ENCODE measurements at places on chromosomes 11 and 22.

GRCh38 chr11:130145975-130146776 lies 13.4 kb upstream of the ST14 start:
- peak; percentile 56 for DNase-seq

DNA sequence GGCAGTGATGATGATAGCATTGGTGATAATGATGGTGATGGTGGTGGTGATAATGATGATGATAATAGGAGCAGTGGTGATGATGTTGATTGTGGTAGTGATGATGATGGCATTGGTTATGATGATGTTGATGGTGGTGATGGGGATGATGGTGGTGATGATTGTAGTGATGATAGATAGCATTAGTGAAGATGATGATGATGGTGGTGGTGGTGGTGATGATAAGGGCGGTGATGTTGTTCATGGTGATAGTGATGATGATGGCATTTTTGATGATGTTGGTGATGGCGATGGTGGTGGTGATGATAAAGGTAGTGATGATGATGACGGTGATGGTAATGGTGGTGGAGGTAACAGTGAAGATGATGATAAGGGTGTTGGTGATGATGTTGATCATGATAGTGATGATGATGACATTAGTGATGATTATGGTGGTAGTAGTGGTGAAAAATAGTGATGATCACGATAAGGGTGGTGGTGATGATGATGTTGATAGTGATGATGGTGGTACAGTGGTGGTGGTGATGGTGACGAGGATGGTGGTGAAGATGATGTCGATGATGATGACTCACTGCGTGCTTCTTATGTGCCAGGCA lies 93.0 kb downstream of the MPPED1 start:
- DNase-seq, result no peak

GRCh38 chr11:34836958-34837856 lies 79.0 kb downstream of the APIP start:
- DNase-seq, result peak; percentile 52

- no peak for DNase-seq
Measured at GRCh38 chr11:45576461-45577215, 88.8 kb downstream of the CHST1 start.

GRCh38 chr22:34414467-34415440 lies 494.5 kb upstream of the LARGE1 start:
- DNase-seq, result peak; percentile 62

GRCh38 chr11:13962562-13963168 lies at the start of gene SPON1:
Gene SPON1 (plus strand): TSS chr11:13962723. CDS start chr11:13962905, 182 bp downstream.
- DNase-seq, result no peak

GRCh38 chr11:119787074-119787461 lies 58.1 kb upstream of the NECTIN1 start:
- DNase-seq, result no peak

GRCh38 chr11:65853246-65853979 lies 4.6 kb downstream of the CFL1 start:
- no peak for DNase-seq

DNA sequence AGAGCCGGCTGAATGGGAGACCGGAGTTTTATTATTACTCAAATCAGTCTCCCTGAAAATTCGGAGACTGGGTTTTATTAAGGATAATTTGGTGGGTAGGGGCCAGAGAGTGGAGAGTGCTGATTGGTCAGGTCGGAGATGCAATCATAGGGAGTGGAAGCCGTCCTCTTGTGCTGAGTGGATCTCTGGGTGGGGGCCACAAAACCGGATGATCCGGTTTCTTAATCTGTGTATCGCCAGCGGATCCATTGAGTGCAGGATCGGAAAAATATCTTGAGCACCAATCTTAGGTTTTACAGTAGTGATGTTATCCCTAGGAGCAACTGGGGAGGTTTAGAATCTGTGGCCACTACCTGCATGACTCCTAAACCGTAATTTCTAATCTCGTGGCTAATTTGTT lies 886 bp upstream of the NIPSNAP1 start:
- no peak for DNase-seq

- DNase-seq, result no peak
Measured at GRCh38 chr11:116710001-116710674, 62.6 kb downstream of the BUD13 start.

- no peak for DNase-seq
Measured at GRCh38 chr11:26326793-26327400, 5.0 kb upstream of the ANO3 start.

DNA sequence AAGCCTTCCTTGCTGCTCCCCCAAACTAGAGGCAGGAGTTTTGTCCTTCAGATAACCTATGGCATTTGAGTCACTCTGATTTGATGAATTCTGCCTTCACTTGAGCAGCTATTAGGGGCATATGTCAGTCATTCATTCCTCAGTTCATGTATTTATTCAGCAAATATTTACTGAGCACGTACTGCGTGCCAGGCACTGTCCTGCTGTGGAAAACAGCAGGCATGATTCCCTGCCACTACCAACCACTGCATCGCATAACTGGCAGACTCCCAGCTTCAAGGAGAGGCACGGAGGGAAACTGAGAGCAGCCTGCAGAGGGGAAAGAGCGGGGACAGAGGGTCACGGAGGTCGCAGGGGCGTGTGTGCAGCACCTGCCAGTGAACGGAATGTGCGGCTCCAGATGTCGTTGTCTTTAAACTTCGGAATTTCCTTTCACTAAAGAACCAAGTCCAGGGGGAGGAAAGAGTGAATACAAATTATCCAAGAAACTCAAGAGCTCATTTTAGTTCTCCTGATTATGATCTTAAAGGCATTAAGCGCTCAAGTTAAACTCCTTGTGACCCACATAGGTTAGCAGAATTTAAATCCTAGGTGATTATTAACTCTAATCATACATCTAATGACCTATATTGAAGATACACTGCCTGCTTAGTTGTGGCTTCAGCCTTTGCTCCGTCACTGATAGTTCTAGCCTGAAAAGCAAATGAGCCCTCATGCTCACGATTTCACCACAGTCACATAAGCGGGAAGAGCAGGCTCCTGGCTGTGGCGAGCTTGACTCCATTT lies 12.6 kb downstream of the PPARA start:
- DNase-seq, result no peak

GRCh38 chr11:129023968-129024676 lies 81.5 kb upstream of the TP53AIP1 start:
- no peak for DNase-seq

DNA sequence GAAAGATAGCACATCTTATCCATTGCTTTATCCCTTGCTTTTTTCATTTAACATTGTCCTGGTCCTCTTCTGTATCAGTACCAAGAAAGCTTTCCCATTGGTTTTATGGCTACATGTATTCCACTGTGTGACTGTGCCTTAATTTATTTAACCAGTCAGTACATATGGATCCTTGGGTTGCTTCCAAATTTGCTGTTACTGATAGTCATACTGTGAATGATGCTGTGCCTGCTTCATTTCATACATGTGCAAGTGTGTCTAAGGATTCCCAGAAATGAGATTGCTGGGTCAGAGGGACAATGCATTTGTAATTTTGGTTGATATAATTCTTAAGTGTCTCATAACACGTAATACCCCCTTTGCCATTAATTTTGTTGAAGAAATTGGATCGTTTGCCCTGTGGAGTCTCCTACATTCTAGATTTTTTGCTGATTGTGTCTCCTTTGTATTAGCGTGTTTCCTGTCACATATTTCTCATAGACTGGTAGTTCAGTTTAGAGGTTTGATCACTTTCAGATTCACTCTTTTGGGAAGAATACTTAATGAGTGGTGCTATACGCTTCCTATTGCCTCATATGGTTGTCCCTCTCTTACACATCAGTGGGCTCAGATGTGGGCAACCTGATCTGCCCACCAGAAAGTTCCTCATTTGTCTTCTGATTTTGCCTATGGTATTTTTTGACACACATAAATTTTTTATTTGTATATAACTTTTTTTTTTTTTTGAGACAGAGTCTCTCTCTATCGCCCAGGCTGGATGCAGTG lies 35.3 kb downstream of the MYBPC3 start:
- DNase-seq, result no peak

DNA sequence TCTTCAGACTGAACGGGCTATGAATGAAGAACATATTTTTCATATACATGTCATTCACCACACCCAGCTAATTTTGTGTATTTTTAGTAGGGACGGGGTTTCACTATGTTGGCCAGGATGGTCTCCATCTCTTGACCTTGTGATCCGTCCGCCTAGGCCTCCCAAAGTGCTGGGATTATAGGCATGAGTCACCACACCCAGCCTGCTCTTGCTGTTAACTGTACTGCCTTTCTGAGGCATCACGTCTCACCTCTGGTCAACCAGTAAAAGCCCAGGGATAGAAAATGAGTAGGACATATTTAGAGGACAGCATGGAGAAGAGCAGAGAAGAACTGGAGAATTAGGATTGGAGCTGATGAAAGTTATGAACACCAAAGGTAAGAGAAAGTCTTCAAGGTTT lies 55.6 kb downstream of the APOL3 start:
- DNase-seq, result no peak

GRCh38 chr22:28063656-28064055 lies 144.6 kb upstream of the PITPNB start:
- no peak for DNase-seq

DNA sequence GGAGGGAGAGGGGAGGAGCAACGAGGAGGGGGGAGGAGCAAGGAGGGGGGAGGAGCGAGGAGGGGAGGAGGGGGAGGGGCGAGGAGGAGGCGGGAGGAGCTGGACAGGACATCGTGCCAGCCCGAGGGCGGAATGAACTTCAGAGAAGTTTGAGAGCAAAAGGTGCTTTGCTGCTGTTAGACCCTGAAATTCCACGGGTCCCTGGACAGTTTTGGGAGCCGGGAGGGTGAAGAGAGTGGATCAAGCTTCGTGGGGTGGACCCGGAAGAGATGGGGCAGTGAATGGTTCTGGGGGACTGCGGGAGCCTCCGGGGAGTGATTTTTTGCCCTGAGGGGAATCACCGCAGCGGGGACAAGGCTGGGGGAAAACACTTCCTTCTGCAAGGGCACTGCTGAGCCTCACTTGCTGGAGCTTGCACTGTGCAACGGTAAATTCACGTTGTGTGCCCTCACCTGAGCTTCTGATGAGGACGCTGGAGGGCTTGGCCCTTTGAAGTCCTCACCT lies 10.7 kb upstream of the NLRP6 start:
- DNase-seq, result peak; percentile 70

DNA sequence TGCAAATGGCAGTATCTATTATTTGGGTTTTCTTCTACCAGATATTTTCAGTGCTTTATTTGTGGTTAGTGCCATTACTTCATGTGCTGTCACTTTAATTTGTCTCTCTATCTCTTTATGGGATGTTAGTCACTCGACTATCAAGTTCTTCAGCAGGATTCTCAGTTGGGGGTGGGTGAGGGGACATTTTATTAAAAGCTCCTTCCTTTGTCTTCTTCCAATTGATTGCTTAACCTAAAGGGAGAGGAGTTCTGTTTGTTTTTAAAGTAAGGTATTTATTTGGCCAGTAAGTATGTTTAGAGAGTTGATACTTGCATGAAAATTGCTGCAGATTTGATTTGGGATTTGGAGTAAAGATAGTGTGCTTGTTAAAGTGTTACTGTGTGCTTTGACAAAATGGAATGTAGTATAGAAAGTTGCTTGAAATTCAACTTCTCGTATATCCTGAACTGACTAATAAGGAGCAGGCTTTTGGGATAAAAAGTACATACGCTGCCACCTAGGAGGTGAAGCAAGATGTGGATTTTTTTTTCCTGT lies 10.3 kb downstream of the YAP1 start:
- no peak for DNase-seq

- no peak for DNase-seq
Measured at GRCh38 chr11:127859941-127860354, 727.4 kb downstream of the ETS1 start.

DNA sequence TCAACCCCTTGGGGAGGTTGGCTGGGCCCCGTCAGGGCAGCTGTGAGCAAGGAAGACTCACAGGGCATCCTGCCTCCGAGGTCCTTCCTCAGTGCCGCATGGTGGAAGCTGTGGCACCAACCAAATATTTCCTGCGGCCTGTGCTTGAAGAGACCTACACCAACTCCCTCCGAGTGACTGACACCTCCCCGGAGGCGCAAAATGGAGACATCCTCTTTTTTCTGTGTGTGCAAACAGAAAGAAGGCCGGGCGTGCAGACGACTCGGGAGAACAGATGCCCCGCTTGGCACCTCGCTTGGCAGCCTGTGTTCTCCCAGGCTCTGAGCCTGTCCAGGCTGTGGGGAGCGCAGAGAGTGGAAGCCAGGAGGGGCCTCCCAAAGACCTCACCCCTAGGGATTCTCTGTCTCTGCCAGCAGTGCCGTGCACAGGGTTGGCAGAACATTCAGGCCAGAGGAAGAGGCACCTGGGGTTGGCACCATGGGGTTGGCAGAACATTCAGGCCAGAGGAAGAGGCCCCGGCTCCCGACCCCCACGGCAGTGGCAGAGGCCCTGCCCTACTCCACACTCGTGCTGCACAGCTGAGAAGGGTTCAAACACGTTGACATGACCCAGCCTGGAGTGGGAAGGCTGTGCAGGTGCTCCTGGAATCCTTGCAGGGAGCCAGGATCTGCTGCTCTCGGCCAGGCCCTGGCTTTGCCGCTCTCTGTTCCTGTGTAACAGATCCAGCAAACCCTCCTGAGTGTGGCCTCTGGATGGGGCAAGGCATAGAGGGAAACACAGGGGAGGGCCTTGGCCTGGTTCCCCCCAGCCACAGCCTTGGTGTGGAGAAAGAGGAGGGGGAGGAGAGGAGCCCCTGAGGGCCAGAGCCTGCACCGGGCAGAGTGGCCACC lies 805.5 kb downstream of the BRD1 start:
- no peak for DNase-seq

- peak; percentile 20 for DNase-seq
Measured at GRCh38 chr11:122342089-122342744, 226.2 kb upstream of the BLID start.

- no peak for DNase-seq
Measured at GRCh38 chr11:92667486-92668152, 301.8 kb upstream of the MTNR1B start.

DNA sequence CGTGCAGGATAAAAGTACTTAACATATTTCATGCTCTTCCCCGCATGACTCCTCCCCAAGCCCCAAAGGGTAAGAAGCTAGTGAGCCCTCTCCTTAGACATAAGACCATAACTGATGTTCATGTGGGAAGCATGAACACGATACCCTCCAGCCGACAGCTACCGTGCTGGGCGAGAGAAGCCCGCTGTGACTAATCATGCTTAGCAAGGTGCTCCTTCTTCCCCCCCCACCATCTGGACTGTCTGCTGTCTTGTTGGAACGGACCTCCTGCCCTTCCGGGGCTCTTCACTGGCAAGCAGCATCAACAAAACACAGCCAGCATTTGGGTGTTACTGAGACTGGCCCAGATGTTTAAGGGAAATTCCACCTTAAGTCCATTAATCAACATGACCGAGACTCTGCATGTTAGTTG lies 200.6 kb downstream of the DBX1 start:
- no peak for DNase-seq

DNA sequence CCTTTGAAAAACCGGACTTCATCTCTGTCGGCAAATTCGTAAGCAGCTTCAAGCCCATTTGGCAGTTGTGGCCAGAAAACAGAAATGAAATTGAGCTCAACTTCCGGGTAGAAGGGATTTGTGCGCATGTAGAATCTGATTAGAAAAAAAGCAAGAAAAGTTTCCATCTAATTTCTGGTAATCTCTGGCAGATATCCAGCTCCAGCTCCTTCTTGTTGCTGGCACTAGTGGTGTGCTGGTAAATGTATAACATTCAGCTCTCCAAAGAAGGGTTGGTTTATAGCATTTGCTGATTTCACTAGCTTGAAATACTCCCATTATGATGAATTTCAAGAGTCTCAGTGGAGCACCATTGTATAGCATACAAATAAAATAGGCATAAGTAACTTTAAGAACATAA lies 5.4 kb downstream of the MMP1 start:
- no peak for DNase-seq
